GM18507 (cell line): ENCODE measurements at places on chromosomes 7 and 10.

DNA sequence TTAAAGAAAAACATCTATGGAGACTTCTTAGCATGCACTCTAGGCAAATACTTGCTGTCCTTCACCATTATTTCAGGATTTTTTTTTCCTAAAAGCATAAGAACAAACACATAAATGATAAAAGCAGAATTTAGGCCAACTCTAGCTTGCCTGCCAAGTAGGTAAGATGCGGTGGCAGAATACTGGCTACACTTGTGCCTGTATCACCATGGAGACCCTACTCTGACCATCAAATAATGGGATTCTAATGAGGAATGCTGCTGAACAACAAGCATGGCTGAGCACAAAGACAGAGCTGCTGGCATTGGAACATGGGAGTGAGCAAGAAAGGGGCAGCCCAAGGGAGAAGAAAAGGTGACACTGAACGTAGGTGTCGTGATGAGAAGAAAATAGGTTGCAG, 18.5 kb upstream of the TAS2R40 start:
- no peak for DNase-seq

GRCh38 chr7:25179771-25180591, 48.3 kb downstream of the NPVF start:
- DNase-seq = peak; percentile 94

GRCh38 chr10:87058171-87058570, 36.5 kb downstream of the GLUD1 start:
- no peak for DNase-seq

- no peak for DNase-seq
These were observed 174.6 kb upstream of the ITGB1 start for GRCh38 chr10:33132626-33133025.

- peak; percentile 48 for DNase-seq
These were observed 85.1 kb upstream of the LANCL2 start for GRCh38 chr7:55280031-55280454.
